ENCODE measurements at places on chromosomes 11 and 22.

DNA sequence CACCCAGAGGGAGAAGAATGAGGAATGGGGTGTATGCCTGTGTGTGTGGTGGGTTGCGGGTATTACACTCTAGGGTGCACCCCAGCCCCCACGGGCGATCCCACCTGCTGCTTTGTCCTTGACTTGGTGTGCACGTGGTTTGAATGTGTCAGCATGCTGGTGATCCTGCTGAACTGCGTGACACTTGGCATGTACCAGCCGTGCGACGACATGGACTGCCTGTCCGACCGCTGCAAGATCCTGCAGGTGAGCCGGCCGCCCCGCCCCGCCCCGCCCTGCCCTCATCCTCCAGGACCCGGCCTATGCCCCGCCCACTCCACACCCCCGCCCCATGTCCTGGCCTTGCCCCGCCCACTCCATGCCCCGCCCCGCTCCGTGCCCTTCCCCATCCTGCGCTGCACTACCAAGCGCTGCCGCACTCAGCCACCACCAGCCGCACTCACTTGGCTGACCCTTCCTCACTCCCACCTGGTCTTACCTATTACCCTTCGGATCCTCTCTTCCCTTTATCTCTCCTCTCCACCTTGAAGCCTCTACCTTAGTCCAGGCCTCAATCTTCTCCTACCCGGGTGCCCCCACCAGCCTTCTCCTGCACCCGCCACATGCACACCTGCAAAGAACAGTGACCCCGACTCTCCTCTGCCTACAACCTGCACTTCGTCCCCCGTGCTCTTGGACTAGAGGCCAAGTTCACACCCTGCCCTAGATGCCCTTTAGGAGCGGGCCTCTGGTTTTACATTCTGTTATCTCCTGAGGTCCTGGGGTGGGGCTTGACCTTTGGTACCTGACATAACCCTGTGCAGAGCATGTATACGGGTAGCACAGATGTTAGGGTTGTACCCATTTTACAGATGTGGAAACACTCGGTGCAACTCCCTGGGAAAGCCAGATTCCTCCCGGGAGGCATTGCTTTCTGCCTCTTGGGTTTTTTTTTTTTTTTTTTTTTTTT lies 27.7 kb downstream of the CACNA1I start:
- DNase-seq, result no peak

DNA sequence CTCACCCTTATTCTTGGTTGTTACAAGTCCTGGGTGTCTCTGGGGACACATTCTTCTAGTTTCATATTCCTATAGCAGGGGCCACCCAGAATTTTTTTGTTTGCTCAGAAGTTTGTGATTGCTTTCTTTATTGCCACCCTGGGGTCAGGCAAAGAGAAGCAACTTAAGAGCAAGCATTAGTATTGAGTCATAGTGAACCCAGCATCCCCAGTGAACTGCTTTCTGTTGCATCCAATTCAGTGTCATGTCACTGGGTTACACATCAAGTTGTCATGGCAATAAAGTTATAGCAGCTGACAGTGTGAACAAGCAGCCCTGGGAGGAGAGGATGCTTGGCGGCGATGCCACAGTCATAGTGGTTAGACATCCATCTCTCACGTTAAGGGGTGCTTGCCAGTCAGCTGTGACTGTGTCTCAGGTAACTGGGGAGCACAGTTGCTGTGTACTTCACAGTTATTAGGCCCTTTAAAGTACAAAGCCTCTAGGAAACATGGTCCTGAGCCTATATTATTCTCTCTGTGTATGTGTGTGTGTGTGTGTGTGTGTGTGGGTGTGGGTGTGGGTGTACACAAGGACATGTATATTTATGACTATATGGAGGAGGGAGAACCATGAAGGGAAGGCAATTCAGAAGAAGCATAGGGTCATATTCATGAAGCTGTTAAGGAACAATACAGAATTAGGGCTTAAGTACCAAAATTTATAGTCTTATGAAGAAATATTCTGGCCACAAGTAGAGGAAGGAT lies 52.5 kb downstream of the TRIM44 start:
- peak; percentile 71 for DNase-seq

- DNase-seq, result no peak
Measured at GRCh38 chr11:31366795-31367194, 2.7 kb downstream of the DCDC1 start.

- DNase-seq, result no peak
Measured at GRCh38 chr11:43943931-43944751, 1.7 kb downstream of the C11orf96 start.

DNA sequence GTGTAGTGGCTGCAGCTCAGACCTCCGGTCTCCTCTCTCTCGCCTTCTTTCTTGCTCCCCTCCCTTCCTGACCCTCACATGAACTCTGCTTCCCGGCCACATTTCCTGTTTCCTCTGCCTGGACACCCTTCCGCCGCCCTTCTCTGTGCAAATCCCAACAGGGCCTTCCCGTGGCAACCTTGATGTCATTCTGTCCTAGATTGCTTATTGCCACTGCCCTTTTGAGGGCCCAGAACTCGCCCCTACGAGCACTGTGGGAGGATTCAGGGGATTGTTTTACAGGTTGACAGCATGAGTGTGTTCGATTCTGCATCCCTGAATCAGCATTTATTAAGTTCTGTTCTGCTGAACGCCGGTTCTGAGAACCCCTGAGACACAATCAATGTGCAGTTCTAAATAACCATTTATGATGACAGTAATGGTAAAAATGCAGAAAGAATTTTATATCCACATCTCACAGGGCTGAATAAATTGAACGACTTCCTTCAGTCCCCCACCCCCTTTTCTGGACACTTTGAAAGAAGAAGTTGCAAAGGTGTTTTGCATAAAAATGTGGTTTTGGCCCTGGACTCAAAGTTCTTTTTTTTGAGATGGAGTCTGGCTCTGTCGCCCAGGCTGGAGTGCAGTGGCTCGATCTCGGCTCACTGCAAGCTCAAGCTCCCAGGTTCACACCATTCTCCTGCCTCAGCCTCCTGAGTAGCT lies 6.4 kb downstream of the BATF2 start:
- no peak for DNase-seq

GRCh38 chr11:112597286-112597790 lies 336.7 kb upstream of the PLET1 start:
- DNase-seq, result no peak

DNA sequence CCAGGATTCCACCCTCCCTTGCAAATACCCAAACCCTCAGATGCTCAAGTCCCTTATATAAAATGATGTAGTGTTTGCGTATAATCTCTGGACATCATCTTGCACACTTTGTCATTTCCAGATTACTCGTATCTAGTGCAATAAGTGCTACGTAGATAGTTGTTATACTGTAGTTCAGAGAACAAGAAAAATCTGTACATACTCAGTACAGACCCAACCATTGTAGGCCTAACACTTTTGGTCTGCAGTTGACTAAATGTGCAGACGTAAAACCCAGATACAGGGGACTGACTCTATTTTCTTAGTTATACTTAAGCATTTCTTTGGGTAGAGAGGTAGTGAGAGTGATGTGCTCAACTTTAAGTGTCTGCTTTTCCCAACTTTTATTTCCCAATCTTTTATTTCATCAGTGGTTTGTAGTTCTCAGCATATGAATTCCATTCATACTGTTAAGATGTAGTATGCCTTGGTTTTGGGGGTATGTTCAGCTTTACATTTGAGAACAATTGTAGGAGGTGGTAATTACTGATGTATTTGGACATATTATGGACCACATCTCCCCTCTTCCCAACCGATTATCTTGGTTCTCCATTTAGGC lies 43.9 kb downstream of the DDX6 start:
- DNase-seq, result no peak

DNA sequence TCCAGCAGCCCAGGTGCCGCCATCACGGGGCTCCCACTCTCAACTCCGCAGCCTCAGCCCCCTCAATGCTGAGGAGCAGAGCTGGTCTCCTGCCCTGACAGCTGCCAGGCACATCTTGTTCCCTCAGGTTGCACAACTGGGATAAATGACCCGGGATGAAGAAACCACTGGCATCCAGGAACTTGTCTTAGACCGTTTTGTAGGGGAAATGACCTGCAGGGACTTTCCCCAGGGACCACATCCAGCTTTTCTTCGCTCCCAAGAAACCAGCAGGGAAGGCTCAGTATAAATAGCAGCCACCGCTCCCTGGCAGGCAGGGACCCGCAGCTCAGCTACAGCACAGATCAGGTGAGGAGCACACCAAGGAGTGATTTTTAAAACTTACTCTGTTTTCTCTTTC lies at the start of gene SAA1:
SAA1 (plus strand) TSS at position 316 of the 400 bp plus-strand sequence. CDS start 624 bp downstream, outside the sequence.
- no peak for DNase-seq

DNA sequence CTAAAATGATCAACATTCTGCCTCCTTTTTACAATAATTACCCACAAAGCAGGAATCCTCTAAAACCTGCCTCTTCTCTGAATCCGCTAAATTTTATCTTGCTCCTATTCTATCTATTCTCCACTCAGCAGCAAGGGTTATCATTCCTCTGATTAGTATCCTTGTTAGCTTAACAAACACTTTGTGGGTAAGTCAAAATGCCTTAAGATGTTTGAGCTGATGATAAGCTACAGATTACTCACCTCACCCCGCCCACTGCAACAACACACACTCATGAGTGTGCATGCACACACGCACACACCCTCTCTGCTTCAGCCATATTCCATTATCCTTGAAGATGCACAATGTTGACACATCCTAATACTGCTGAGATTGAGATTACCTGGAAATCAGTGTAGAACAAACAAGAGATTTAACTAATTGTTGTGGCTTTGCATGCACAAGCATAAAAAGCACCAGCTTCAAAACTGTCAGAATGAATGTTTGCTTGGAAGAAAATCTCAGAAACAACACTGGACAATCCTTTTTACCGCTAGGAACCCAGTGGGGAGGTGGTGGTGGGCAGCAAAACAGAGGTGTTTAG lies 130.9 kb downstream of the BBOX1 start:
- no peak for DNase-seq

DNA sequence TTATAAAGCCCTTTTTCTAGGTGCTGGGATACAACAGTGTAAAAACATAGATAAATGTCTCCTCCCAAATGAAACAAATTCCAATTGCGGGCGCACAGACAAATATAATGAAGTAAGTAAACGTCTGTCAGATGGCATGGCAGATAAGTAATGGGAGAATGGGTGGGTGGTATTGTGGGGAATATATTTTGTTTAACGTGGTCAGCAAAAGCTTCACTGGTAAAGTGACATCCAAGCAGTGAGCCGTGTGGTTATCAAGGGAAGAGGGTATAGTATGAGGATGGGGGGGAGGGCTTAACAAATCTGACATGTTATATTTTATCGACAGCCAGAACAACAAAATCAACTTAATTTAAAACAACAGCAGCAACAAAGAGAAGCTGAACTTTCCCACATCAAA lies 1.2 kb downstream of the SVIP start:
- DNase-seq, result no peak

- no peak for DNase-seq
Measured at GRCh38 chr11:61542705-61543104, 34.2 kb downstream of the LRRC10B start.

- DNase-seq, result peak; percentile 51
Measured at GRCh38 chr11:102551169-102551781, 20.7 kb upstream of the MMP7 start.

- no peak for DNase-seq
Measured at GRCh38 chr11:108591893-108592292, 1.7 kb downstream of the EXPH5 start.

DNA sequence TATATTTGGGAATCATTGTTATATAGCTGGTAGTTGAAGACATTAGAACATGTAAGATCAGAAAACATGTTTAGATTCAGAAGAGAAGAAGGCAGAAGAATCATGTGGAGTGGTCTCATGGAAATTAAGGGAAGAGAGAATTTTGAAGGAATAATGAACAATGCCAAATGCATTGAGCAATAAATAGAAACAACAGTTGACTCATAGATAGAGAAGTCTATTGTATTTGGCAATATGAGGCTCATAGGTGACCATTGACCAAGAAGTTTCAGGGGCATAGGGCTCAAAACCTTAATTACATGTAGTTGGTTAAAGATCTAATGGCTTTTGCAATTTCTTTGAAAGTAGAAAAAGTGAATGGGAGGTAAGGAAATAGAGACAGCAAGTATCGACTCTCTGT lies 123.9 kb downstream of the PAX6 start:
- no peak for DNase-seq

- no peak for DNase-seq
Measured at GRCh38 chr11:35138058-35138457, 913 bp upstream of the CD44 start.

GRCh38 chr11:122717264-122717867 lies 61.8 kb downstream of the UBASH3B start:
- no peak for DNase-seq

DNA sequence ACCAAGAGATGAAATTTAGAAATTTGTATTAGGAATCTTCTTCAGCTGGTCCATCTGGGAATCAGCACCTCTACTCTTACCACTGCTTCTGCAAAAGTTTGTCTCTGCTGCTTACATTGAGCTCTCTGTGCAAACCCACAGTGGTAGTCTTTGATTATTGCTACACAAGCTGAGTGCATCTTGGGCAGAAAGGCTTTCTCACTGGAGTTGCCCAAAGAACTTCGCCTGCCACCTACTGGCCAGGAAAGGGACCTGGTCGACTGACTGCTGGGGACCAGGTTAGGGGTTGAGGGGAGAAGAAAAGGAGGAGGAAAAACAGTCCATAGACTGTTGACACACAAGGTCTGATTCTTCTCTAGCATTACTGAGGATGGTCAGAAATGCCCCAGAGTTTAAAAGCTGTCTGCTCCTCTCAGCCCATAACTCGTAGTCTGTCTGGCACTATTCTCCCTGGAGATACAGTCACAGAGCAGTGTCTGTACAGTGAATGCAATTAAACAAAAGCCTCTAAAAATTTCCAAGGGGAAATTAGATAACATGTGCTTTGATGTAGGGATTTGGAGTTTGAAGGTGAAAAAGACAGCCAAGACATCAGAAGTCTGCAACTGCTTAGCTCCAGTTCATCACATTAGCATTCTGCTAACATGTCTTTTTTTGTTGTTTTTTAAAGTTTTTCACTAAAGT lies 215.0 kb upstream of the CTSC start:
- no peak for DNase-seq

DNA sequence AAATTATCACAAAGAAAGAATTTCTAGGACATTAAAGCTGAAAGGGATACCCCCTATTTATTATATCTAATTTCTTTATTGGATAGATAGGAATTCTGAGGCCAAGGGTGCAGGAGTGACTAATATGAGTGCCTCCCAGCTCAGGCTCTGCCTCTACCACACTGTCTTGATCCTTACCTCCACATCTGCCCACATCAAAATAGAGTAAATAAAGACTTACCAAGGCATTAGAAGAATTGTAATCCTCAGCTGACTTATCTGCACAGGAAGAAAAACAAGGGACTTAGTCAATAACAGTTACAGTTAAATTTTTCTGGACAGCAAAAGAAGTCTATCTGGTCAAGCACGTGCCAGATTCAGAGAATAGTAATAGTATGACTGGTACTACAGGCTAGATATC lies 72.6 kb upstream of the GDPD4 start:
- no peak for DNase-seq

DNA sequence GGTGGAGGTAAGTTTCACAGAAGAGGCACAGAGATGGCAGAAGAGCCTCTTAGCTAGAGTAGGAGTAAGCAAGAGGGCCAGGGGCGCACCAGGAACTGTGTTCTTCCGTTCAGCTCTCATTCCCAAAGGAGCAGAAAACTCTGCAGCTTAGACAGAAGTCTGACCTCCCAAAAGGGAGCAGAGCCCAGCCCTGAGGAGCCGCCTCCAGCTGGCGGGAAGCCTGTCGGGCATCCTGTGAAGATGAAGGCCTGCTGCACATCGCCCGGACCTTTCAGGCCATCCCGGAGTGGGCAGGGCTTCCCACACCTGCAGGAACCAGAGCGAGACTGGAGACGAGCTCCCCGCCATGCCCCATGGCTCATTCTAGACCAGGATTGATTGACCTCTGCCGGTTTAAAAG lies 1102.8 kb downstream of the BRD1 start:
- no peak for DNase-seq
